Mesangial cell (primary cell): ENCODE measurements at places on chromosomes 7 and 10. TPM values are rescaled to one million over a fixed set of nuclear protein-coding genes. Genes with fewer than 3 reads are reported as not detected.

AKR1D1 gene
- not detected in 2 replicates for total RNA-seq

TBX20 gene
- total RNA-seq, result not detected in 2 replicates

PIK3AP1 gene
- total RNA-seq, result 3.6 and 11.2 TPM in 2 replicates

EPC1 gene
- total RNA-seq, result 6.7 and 17.4 TPM in 2 replicates

NYAP1 gene
- 0.16 and 4.2 TPM in 2 replicates for total RNA-seq
